Stimulated activated CD8-positive, alpha-beta memory T cell treated with anti-CD3 and anti-CD28 coated beads, Interleukin-4, amount 100 ng/mL, for 4 hours (primary cell): ENCODE measurements at places on chromosomes 4 and X.

DNA sequence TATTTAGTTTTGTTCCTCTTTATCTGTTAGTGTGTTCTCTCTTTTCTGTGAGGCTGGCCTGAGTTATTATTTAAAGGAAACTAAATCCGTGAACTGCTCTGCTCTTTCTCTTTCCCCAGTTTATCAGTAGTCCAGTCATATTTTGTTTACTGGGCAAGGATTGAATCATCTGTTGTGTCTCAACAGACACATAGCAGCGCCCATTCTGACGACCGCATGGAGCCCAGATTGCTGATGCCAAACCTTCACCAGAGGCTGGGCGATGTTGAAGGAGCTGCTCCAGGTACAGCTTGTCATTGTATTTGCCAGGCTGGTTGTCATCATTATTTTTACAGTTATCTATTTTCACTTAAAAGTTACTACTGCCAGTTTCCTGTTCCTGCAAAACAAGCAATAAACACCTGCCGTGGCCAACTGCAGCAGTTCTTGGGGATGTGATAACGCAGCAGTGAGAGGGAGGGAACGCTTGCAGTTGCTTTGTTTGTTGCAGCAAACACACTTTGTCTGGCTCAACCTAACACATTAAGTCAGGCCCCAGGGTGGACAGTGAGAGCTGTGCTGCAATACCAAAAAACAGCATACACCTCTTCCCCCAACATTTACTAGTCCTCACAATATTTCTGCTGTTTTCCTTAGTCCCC, 10.1 kb downstream of the REELD1 start:
- DNase-seq = no peak

DNA sequence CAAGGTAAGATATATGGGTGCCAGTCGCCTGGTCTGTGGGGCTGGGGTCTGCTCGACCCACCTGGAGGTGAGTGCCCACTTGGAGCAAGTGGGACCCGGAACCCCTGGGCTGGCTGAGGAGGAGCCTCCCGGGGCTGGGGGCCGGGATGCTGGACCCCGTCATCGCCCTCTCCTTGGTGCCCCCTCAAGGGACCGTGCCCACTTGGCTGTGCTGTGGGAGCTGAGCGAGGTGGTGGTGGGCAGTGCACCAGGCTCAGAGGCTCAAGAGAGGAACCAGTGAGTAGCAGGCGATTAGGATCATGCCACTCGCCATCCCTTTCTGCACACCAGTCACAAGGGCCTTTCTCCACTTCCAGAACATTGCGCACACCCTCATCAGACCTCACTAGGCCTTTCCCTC, 203.8 kb upstream of the PSAPL1 start:
- no peak for DNase-seq

- DNase-seq = no peak
Observed at GRCh38 chr4:139167774-139168444, 9.1 kb downstream of the ELF2 start.

DNA sequence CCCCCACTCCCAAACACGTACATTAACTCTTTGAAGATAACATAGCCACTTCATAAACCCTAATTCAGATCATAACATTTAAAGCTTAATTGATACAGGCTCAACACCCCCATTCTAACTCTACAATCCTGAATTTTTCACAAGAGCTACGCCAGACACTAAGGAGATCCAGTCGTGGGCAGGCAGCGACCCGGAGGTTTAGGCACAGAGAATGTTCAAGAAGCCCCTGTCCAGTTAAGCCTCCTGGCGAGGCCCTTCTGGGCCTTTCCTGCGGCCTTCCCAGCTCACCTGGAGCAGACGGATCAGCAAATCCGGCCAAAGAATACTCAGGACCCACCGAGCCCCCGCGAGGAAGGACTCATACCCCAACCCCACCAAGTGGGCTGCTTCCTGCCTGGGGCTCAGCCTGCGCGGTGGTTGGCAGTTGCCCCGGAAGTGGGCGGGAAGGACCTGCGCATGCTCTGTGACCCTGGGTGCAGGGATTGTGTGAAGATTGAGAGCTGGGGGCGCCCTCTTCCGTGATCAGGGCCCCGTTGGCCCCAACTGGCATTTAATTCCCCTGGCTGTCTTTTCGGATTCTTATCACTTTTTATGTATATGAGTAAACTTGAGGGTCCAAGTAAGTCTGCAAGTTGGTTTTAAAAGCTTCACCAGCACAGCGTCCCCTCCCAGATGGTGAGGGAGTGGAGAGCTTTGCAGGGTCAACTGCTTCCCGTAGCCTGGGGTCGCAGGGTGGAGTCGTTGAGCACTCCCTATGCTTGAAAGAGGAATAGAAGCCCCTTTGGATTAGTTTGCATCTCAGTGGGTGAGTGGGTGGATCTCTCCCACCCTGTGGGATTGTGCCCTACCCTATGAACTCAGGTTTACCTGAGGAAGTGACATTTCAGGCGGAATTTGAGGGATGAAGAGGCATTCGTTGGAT, at the start of gene TRIM61:
Gene TRIM61, minus strand, starts transcription at position 415 of the 922 bp plus-strand sequence. CDS start 7,655 bp downstream, outside the sequence.
- peak; percentile 3 for DNase-seq

DNA sequence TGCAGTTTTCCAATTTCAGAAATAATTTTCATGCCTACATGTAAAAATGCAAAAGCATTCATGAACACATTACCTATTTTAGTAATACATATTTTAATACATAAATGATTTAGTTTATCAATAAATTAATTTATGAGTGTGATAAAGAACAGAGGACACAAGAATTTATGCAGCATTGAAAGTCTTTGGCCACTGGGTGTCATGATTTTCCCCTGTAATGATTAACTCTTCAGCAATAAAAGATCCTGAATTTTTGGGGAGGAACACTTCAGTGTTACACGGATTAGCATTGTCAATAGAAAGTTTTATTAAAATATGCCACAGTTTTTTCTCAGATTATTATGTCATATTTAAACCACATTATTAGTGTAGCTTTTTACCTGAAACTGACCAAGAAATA, 8.6 kb upstream of the VCX2 start:
- DNase-seq = no peak

DNA sequence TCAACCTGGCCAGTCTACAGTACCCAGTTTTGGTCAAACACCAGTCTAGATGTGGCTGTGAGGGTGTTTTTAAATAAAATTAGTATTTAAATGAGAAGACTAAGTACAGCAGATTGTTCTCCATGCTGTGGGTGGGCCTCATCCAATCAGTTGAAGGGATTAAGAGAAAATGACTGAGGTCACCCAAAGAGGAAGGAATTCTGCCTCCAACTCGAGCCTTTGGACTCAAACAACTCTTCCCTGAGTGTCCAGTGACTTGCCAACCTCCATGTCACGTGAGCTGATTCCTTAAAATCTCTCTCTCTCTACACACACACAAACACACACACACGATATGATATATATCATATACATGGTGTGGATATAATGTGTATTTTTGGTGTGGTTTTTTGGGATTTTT, 10.0 kb downstream of the TREX2 start:
- no peak for DNase-seq

GRCh38 chr4:142832022-142832421, 14.1 kb downstream of the INPP4B start:
- DNase-seq = no peak

GRCh38 chrX:106726485-106727437, at the start of gene RNF128:
Gene RNF128 (plus strand): TSS chrX:106726701. CDS start chrX:106726914, 213 bp downstream.
- no peak for DNase-seq

DNA sequence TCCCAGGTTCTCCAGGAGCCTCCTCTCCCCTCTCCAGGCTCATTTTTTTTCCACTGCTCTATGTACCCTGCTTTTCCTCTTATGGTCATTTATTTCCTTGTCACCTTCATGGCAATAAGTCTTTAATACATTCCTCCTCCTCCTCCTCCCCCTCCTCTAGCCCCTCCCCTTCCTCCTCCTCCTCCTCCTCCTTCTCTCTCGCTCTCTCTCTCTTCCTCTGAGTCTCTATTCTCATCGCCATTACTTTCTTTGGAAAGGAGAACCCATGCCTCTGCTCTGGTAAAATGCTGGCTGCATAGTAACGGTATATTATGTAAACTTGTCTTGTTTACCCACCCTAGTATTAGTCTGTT, 35.7 kb downstream of the ARHGAP24 start:
- no peak for DNase-seq

GRCh38 chr4:37682701-37683401, 3.3 kb downstream of the RELL1 start:
- no peak for DNase-seq

DNA sequence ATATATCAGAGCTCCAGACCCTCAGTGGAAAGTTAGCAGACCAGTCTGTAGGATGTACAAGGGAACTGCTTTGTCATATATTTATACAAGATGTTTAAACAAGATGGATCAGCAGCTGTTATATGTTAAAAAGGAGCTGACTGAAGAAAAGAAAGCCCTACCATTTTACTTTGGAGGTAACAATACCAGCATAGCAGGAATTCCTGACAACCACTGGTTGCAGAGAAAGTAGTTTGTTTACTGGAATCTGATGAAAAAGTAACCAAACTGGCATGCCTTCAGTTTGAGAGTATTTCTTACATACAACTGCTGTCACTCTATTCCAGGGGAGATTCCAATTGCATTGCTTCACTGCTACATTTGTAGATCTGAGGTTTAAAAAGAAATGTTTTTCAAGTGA, 49.5 kb upstream of the GABRQ start:
- DNase-seq = no peak

- no peak for DNase-seq
Observed at GRCh38 chrX:36414056-36414455, 494.5 kb downstream of the CFAP47 start.

GRCh38 chr4:134687646-134688628, 486.3 kb upstream of the PABPC4L start:
- no peak for DNase-seq

GRCh38 chr4:94407846-94408245, 43.9 kb upstream of the PDLIM5 start:
- DNase-seq = no peak

DNA sequence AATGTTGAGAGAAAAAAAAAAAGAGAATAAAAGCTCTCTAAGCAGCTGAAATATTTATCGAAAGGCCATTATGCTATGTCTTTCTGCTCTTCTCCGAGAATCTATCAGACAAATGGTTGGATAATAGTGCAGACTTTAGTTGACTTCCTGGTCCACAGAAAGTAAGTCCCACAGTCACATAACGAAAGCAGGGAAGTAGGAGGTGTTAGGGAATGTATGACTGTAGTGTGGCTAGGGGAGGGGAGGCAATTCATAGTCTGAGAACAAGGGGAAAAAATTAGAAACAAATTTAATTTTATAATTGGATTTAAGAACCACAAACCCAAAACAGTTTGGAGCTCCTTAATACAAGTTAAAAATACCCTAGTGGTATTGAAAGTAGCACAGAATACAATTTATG, 79.7 kb upstream of the VEGFC start:
- no peak for DNase-seq

DNA sequence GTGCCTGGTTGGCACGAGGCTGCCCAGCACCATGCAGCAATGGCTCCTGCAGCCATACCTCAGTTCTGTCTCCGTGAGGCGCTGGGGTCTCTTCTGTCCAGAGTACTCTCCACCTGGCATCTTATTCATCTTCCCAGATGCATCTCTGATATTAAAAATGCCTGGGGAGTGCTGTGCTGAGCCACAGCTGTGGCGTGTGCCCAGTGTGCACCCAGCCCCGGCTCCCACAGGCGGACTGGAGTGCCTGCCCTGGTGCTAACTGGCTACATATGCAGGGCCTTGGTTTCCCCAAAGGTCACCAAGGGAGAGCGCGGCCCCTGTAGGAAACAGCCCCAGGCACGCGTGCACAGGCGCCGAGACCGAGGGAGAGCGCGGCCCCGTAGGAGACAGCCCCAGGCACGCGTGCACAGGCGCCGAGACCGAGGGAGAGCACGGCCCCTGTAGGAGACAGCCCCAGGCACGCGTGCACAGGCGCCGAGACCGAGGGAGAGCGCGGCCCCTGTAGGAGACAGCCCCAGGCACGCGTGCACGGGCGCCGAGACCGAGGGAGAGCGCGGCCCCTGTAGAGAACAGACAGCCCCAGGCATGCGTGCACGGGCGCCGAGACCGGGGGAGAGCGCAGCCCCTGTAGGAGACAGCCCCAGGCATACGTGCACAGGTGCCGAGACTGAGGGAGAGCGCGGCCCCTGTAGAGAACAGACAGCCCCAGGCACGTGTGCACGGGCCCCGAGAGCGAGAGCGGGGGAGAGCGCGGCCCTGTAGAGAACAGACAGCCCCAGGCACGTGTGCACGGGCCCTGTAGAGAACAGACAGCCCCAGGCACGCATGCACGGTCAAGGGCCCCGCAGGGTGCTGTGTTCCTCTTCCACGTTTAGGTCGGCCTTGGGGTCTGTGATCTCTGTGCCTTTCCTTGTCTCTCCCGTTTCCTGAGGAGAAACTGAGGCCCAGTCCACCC, 14.5 kb downstream of the TMEM175 start:
- no peak for DNase-seq

DNA sequence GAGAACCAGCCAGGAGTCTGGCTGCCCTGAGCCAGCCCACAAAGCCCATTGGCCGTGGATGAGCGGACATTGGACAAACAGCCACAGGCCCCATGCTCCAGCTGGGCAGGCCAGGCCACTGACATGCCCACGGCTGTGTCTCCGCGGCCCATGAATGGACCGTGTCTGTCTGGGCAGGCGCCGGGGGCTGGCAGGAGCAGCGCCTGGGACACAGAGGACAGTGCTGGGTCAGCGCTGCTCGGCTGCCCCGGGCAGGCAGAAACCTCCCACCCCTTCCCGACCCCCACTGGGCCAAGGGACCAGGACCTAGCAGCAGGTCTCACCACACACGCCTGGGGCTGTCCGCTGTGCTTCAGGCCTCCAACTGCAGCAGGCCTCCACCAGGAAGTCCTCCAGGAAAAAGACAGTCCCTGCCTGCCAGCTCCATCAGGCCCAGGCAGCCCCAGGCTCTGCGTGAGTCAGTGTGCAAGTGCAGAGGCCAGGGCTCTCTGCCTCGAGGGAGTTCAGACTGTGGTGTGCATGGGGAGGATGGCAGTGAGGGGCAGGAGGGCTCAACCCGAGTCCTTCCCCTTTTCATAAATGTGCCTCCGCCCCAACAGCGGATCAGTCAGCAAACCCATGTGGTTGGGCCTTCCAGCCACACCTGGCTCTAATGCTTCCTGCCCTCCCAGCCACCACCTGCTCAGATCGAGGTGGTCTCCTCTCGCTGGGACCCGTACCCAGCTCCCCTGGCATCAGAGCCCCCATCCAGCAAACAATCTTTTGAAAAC, 17.2 kb upstream of the FGFR3 start:
- DNase-seq = no peak
